ENCODE measurements at places on chromosomes 12 and 14.

GRCh38 chr14:54589843-54590242 lies 22.9 kb downstream of the SAMD4A start:
- no peak for DNase-seq

DNA sequence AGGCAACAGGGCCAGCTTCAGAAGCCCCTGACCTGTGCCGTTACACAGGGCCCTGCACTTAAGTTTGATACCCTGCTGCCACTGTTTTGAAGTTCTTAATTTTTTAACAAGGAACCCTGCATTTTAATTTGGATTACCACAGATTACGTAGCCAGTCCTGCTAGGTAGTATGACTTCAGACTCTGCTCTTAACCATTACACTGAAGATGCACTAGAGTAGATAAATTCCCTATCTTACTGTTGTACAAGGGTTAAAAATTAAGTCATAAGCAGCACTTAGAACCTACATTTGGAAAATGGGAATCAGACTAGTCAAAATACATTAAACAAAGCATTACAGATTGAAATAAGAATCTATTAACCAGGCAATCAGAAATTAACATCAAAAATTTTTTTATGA lies 2.3 kb downstream of the GNPNAT1 start:
- DNase-seq, result no peak

DNA sequence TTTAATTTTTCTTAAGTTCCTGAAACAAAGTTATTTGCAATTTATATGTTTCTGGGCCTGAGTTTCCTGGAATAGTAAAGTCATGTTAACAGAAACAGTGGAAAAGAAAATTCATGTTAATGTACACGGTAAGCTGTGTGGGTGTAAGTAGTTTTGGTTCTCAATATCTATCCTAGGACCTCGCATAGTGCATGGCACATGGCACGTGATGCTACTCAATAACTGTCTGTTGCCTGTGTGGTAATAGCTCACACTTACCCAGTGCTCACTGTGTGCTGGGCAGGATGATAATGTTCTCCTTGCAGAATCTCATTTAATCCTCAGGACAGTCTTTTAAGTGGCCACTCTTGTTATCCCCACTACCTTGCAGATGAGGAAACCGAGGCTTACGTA lies 100.7 kb downstream of the DUSP16 start:
- no peak for DNase-seq

- DNase-seq, result peak; percentile 93
These were observed 1.1 kb upstream of the NAB2 start for GRCh38 chr12:57087691-57088353.

DNA sequence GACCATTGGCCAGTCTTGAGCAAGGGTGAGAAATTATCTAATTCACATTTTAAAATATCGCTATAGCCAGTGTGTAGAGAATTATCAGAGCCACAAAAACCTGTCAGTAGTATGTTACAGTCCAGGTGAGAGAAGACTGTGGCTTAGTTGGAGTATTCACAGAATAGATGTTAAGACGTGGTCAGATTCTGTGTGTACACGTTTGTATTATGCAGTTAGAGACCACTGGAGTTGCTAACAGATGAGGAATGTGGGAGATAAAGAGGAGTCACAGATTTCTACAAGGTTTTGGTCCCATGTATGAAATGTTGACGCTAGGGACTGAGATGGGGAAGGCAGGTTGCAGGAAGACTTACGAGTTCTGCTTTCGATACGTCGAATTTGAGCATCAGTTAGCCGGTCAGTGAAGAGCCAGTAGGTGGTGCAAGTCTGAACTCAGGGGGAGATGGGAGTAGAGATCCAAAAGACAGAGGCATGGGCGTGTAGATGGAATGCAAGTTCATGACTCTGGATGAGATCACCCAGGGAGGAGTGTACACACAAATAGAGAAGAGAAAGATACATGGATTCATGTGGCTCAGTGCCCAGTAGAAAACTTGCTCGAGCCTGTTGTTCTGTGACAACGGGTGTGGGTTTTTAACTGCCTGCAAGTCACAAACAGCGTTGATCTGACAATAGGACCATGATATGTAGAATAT lies 114.8 kb upstream of the FLRT2 start:
- peak; percentile 99 for DNase-seq

DNA sequence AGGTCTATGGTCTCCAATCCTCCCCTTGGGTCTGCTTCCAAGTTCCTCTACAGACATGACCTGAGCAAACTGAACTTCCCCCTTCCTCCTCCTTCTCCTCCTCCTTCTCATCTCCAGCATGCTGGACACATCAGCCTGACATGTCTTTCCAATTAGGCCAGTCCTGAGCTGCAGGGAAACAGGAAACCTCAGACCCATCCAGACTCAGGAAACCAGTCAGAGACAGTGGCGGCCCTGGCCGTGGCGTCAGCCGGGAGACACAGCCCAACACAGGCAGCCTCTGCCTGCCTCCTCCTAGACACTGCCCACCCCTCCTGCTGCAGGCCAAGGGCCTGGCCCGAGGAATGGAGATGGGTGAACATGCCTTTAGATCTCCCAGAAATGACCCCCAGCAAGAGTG lies 468.8 kb downstream of the BCL11B start:
- DNase-seq, result no peak

- DNase-seq, result no peak
These were observed 59.5 kb downstream of the IFNG-AS1 start for GRCh38 chr12:68048648-68049297.

DNA sequence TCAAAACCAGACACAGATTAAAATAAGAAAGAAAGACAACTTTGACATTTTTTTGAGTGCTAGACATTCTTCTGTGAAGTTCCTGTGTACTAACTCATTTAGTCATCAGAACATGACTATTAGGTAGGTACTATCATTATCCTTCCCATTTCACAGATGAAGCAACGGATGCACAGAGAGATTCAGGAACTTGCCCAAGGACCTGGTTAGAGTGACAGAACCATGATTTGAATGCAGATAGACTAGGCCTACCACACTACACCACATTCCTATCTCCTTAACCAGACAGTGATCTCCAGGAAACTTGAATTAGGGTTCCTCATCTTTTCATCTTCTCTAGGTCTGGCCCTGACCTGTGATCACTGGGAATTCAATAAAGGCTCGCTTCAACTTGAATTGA lies 54.4 kb upstream of the MED13L start:
- DNase-seq, result no peak

DNA sequence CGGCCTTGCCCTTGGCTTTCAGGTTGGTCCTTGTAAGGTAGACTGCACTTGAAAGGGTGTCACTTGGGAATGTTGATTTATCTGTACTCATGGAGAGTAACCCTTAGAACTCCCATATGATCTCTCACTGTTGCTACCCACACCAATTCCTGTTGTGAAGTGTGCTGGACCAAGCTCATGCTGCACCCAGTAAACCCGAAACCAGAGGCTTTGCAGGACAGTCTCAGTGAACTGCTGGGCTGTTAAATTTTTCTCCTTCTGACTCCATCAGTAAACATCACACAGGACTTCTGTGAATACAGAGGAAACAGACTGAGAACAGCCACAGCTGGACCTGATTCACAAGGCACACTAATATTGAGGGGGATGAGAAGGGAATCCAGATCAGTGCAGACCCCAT lies 783.0 kb downstream of the TMEM121 start:
- DNase-seq, result no peak

GRCh38 chr14:22780941-22781300 lies 14.4 kb downstream of the OXA1L start:
- no peak for DNase-seq

GRCh38 chr12:67714648-67715047 lies 66.1 kb downstream of the DYRK2 start:
- peak; percentile 42 for DNase-seq

All from iris pigment epithelial cell (primary cell).